Sigmoid colon (tissue), 7 donors: ENCODE measurements at places on chromosomes 7 and 10. TPM values are rescaled to one million over a fixed set of nuclear protein-coding genes. Genes with fewer than 3 reads are reported as not detected.

Gene HOXA13
- 22.9 TPM for total RNA-seq

Gene APBB1IP
- total RNA-seq: 3.3 TPM

Gene CASD1
- total RNA-seq: 41.0 TPM

Gene SCD
- 11.4 TPM for total RNA-seq

Gene PON3
- 1.6 TPM for total RNA-seq

Gene ACHE
- total RNA-seq: 3.0 TPM

Gene CUZD1
- 0.36 TPM for total RNA-seq

Gene SPDYE5
- not detected for total RNA-seq
